ENCODE measurements at places on chromosomes 11 and 22. TPM values are rescaled to one million over a fixed set of nuclear protein-coding genes. Genes with fewer than 3 reads are reported as not detected.

The ACTN3 gene
- not detected for total RNA-seq

The DGCR6 gene
- 1.5 TPM for total RNA-seq

The HPS4 gene
- 36.1 TPM for total RNA-seq

The TRIM6 gene
- 3.9 TPM for total RNA-seq

The PHETA2 gene
- 14.2 TPM for total RNA-seq

The DDB1 gene
- total RNA-seq, result 132 TPM

The TRIM34 gene
- total RNA-seq, result 6.9 TPM

The HTR3B gene
- not detected for total RNA-seq

The SCGB1D2 gene
- not detected for total RNA-seq

The OR8J1 gene
- not detected for total RNA-seq

DNA sequence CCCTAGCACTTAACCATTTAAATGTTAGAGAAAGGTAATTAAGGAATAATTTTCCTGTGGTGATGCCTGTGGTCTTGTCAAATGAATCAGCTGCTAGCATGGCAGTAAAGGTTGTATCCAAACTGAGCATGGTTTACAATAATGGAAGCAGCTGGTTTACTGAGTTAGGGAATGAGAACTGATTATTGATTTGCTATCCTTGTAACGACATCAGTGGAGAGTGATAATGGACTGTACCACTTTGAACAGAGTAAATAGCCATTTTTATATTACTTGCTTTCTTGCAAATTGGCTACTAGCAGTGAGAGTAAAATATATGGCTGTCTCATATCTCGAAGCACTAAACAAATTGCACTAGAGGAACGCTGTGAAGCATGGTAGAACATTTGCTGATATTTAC is 589.0 kb upstream of the ANO5 start:
- DNase-seq, result no peak

DNA sequence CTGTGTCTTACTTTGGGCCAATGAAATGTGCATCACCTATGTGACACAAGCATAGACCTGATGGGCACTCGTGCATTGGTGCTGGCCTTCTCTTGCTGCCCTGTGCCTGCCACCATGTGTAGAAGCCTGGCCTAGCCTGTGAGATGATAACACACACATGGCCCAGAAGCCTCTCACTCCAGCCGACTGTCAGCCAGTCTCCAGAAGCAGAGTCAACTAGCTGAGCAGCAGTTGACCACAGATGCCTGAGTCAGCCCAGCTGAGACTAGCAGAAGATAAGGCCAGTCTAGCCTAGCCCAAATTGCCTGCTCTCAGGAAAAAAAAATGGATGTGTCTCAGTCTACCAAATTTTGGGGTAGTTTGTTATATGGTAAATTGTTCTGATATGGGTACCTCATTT is 46.2 kb downstream of the CSNK2A3 start:
- no peak for DNase-seq

DNA sequence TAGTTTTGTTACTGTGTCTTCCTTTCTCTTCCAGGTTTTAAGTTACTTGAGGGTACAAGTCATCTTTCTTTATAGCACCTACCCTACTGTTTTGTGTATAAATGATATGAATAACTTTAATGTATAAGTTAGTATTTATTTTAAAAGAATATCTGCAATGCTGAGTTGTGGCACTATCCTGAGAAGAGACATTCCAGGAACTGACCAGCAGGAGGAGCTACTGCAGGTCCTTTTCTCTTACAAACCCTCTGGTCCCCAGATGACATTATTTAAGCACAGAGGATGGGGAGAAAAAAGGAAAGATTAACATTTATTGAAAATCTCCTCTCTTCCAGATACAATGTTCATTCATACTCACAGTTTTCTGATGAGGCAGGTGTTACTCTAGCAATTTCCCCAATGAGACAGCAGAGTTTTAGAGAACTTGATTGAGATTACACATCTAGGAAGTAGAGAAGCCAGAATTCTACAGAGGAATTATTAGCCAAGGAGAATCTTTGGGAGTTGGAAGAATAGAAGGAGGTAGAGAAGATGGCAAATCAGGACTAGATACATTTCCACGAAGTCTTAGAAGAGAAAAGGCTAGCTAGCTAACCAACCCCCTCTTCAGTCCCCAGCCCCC is 541.2 kb upstream of the API5 start:
- DNase-seq, result no peak

DNA sequence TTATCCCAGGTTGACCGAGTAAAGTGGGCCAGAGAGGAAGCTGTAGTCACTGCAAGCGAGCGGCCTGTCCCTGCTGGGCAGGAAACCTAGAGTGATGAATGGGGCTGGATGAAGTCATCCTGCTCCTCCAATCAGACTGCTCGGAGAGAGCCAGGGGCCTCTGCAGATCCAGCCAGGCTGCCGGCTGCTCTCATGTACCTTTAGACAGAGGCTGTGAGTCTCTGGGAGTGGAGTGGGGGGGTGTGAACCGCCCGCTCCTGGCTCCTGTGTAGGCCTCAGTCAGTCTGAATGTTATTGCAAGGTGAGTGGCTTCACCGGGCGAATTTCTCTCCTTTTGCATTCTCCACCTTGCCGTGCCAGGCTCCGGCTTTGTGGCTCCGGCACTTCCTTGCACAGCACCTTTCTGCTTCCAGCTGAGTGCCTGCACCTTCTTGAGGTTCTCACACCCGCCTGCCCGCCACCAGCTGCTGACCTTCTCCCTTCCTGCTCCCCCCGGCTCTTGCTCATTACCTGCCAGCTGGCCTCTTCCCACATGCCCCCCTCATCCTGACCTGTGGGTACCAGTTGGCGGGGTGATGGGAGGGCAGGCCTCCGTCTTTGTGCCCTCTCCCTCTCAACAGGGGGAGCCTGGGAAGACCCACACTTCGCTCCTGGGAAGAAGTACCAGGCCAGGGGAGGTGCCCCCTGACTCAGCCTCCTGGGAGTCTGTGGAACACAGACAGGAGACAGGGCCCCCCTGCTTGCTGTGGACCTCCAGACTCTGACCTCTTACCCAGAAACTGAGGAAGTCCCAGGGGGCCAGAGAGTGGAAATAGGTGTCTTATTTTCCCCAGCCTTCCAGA is 79.9 kb downstream of the GRAMD1B start:
- no peak for DNase-seq

DNA sequence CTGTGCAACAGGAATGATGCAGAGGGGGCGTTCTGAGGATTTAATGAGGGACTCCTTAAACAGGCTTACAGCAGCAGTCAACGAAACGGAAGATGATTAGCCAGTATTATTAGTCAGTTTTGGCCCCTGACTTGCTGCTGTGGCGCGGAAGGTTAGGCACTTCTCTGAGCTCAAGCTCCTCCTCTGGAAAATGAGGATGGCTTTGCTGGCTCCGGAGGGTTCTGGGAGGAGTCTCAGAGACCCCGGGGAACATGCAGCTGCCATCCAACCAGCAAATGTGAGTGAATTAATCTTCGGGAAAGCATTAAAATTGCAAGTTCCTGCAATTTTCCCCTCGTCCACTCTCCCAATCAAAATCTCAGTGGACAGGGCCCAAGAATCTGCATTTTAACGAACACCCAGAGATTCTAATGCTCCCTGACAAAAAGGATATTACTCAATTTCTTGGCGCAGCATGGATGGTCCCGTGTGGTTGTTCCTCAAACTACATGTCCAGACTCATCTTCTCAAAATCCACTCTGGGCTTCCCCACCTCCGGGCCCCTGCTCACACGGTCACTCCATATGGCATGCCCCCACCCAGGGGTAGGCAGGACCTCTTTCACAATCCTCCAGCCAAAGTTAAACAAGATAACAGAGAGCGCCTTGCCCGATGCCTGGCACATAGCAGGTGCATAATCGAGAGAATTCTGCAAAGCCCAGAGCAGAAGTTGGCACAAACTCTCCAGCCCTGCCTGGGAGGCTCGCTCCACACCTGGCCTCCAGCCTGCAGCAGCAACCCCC is 6.4 kb downstream of the ELFN2 start:
- no peak for DNase-seq

GRCh38 chr11:116481126-116481675 is 291.6 kb downstream of the BUD13 start:
- no peak for DNase-seq

DNA sequence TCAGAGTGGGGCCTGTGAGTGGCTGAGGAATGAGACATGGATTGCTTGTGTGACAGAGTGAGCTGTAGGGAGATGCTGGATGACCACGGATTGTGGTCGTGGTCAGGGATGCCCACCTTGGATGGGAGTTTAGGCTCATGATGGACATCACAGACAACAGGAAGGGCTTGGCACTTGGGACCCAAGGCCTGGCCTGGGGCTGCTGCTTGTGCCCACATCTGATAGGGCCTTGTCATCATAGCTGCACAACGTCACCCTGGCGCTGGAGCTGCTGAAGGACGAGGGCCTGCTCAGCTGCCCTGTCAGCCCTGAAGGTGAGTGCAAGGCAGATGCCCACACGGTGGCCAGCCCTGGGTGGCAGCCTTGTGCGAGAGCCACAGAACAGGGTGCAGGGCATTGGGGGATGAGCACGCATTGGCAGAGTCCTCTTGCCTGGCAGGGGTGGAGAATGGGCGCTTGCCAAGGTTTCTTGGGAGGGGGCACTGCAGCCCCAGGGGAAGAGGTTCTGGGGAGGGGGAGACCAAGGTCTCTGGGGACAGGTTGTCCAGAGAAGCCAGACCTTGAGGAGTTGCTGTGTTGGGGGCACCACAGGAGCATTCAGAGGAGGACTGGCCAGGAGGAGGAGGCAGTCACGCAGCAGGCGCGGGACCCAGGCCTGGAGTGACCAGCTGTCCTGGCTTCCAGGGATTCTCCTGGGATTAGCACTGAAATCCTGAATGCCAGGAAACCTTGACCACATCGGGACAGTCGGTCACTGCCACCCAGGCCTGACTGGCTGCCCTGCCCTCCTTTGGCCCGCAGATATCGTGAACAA is 25.0 kb downstream of the PARVG start:
- DNase-seq, result no peak

DNA sequence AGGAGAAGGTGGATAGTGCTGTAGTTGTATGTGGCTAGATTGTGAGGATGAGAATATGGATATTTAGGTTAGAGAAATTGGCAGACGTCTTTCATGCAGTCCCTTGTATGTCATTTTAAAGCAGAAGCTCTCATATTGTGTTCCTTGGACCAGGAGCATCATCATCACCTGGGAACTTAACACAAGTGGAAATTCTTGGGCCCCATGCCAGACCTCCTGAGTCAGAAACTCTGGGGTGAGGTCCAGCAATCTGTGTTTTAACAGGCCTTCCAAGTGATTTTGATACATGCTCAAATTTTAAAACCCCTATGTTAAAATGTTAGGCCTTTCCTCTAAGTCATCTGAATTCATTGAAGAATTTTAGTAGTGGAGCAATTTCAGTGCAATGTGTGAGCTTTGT is 34.8 kb downstream of the JHY start:
- DNase-seq, result no peak

GRCh38 chr11:124518989-124519451 is 24.4 kb downstream of the OR8B12 start:
- no peak for DNase-seq

DNA sequence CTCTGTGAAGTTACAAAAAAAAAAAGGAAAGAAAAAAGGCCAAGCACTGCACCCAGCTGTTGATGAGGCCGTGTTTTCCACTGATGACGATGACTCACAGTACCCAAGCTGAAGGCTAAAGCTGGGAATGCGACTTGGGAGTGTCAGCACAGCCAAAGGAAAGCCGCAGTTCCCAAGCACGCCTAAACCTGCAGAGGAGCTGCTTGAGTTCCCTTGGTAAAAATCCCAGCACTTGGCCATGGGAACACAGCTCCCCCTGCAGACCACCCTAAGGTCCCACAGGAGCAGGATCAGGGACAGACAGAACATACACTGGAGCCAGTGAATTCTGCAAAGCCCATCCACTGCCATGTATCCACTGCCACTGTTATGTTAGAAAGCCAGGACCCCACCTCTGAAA is 39.9 kb downstream of the SERGEF start:
- no peak for DNase-seq

DNA sequence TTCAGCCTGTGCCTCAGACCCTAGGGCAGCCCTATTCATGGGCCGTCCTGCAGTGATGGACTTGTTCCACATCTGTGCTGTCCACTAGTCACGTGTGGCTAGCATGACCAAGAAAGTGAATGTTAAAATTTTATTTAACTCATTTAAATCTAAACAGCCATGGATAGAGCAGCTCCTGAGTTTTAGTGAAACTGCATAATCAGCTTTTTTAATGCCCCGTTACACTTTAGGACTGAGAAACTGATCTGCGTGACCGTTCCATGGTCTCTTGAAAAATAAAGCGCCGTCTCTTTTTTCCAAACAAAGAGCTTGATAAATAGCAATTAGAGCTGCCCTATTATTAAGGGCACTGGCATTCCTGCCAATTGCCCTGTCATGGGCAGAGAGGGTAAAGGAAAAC is 76.5 kb upstream of the SNX19 start:
- DNase-seq, result no peak

GRCh38 chr11:78943154-78943553 is 368.5 kb upstream of the NARS2 start:
- DNase-seq, result no peak

- no peak for DNase-seq
Measured at GRCh38 chr11:3623767-3624458, 17.9 kb downstream of the ART5 start.

DNA sequence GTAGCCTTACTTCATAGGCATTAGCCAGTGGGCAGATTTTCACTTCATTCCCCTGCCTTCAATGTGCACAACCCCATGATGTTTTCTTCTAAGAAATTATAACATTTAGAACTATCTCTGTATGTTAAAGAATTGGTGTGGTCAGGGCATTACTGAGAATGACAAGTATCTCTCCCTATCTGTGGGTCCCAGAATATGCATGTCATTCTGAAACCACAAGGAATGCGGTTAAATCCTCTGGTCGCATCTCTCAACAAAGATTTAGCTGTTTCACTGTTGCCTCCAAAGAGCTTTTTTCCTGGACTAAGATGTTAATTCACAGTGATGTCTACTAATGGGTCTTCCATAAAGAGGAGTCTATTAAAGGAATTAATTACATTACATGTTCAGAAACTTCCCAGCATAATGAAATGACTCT is 62.7 kb downstream of the LIF start:
- DNase-seq, result no peak

GRCh38 chr11:1642288-1643145 is 12.9 kb downstream of the KRTAP5-5 start:
- DNase-seq, result no peak

- DNase-seq, result no peak
Measured at GRCh38 chr11:36441610-36442208, 68.4 kb downstream of the TRAF6 start.
